Kidney epithelial cell (primary cell): ENCODE measurements at places on chromosomes 5 and 9. TPM values are rescaled to one million over a fixed set of nuclear protein-coding genes. Genes with fewer than 3 reads are reported as not detected.

DNA sequence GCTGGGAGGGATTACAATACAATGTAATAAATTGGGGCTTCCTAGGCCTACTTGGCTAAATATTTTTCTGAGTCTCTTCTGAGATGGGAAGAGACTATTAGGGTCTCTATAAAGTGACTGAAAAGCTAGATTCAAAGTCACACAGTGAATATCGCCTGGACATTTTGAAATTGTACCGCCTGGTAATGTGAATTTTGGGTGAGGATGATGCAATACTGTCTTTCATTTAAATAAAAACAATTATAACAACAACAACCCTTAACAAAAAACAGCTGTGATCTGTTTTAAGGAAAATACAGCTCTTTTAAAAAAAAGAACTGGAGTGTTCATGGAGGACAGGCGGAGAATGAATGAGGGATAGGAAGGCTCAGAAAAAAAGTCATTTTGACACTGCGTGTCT is 615.0 kb downstream of the RAB3C start:
- no peak for DNase-seq

- no peak for DNase-seq
Observed at GRCh38 chr9:7089406-7090193, 331.8 kb downstream of the KDM4C start.

DNA sequence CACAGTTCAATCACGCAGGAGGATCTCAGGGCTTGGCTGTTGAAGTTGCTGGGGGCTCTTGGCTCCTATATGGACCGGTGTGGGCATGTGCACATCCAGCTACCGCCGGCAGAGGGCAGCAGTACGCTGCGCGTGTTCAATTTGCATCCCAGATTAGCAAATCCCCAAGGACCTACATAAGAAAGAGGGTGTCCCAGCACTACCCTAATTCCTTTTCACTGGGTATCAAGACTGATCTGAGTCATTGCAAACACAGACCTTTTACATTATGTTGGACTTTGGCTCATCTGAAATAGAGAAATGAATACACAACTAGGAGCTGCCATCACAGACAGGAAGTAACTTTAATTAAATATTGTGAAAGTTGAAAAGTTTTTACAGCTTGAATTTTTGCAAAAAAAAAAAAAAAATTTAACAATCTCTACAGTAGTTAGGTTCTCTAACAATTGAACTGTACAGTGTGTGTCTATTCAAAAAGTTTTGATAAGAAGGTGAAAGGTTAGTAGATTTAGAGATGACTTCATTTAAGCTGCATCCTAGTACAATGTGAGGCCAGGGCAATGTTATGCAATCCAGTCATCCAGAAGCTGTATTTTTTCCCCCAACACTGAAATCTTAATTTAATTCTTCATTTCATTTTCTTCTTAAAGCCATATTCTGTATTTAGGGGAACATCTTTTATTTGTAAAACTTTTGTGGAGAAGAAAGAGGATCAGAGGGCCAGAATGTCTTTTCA is 404.0 kb downstream of the EBF1 start:
- DNase-seq: no peak

GRCh38 chr5:151587796-151588555 is 3.2 kb downstream of the FAT2 start:
- no peak for DNase-seq

- no peak for DNase-seq
Observed at GRCh38 chr9:34179213-34180136, 632 bp downstream of the UBAP1 start.

DNA sequence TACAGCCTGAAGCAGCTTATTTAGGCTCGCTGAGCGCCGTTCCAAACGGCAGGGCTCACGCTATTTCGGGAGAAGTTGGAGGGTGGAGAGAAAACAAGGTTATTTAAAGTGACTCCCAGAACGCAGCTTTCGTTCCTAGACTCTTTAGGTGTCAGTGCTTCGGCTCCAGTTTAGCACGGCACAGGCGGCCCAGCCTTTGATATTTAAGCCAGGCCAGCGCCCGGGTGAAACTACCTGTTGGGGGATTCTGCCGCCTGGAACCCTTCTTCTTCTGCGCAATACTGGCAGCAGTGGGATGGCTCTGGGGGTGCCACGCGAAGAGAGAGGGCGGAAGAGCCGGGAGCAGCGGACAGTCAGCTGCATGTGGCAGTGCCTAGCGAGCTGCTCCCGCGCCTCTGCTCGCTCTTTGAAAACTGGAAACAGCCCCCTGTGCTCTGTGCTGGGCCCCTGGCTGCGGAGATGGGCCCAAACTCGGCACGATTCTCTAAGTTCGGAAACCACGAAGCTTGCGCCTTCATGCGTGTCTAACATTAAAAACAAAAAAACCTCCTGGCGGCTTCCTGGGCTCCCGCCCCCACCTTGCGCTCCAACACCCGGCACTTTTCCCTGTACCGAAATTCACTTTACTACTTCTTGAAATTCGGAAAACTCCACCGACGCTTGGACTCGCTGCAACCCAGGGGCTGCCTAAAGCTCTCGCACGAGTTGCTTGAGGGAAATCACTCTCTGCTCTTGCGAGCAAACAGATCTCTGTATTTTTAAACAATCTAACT is 34.6 kb upstream of the NFIB start:
- no peak for DNase-seq

DNA sequence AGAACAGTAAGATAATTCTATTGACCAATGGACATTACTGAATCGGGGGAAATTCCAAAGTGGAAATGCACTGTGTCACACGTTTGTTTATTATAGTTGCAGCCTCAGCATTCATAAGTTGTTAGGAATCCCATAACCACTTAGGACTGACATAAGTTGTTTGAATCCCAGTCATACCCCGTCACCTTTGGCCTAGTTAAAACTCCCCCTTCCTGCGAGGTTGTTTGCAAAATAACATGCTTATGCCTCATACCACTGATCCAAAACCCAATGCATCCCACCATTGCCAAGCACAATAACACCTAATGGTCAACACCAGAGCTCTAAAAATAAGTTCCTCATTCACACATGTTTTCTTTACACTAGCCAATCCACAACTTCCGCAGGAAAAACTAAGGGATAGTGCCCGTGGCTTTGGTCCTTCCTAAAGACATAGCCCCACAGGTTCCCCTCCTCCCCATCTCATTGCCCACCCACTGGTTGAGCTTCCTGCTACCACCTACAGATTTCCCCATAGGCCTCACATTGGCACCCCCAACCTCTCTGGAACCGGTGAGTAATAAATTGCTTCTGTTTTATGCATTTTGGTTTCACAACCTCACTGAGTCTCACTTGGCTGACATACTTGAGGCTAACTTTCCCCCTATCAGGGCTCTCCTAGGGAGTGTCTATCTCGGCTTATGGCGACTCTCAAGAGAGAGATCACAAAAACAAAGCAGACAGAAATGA is 42.3 kb upstream of the MUSK start:
- DNase-seq: no peak

PLAC8L1 gene
- total RNA-seq: not detected in 2 replicates

TIMD4 gene
- not detected in 2 replicates for total RNA-seq

TICAM2 gene
- 0.55 and 2.3 TPM in 2 replicates for total RNA-seq

C9orf50 gene
- not detected in 2 replicates for total RNA-seq

SRA1 gene
- total RNA-seq: 42.1 and 45.5 TPM in 2 replicates
